Right kidney (tissue), 9 donors: ENCODE measurements at places on chromosomes 4 and X.

GRCh38 chr4:119738901-119739300 is 110.3 kb upstream of the PDE5A start:
- DNase-seq, result no peak

GRCh38 chrX:68644861-68645260 is 2.6 kb upstream of the STARD8 start:
- no peak for DNase-seq

- no peak for DNase-seq
Measured at GRCh38 chrX:38935561-38935960, 134.3 kb downstream of the MID1IP1 start.

GRCh38 chr4:6200011-6200921 is at the start of gene JAKMIP1:
TSS of gene JAKMIP1 (minus strand) at chr4:6200549. CDS start at chr4:6112850, 87,699 bp downstream.
- DNase-seq, result peak; percentile 67

DNA sequence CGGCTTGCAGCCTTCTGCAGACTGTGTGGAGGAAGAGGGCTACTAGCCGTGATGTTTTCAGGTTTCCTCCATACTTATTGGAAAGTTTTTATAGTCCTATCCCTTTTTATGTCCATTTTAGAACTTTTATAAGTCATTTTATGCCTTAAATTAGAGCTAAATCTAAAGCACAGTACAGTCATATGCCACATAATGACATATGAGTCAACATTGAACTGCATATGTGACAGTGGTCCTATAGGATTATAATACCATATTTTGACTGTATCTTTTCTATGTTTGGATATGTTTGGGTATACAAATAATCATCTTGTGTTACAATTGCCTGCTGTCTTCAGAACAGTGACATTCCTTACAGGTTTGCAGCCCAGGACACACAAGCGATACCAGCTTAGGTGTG is 200.2 kb downstream of the SPRY1 start:
- no peak for DNase-seq

GRCh38 chr4:78162821-78163220 is 105.7 kb downstream of the FRAS1 start:
- DNase-seq, result no peak

DNA sequence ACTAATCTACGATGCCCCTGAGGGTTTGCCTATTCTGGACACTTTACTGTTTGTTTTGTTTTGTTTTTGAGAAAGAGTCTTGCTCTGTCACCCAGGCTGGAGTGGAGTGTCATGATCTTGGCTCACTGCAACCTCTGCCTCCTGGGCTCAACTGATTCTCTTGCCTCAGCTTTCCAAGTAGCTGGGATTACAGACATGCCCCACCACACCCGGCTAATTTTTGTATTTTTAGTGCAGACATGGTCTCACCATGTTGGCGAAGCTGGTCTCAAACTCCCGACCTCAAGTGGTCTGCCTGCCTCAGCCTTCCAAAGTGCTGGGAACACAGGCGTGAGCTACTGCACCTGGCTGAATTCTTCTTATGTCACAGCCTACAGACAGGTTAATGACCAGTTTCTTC is 70.7 kb downstream of the MFAP3L start:
- DNase-seq, result no peak

DNA sequence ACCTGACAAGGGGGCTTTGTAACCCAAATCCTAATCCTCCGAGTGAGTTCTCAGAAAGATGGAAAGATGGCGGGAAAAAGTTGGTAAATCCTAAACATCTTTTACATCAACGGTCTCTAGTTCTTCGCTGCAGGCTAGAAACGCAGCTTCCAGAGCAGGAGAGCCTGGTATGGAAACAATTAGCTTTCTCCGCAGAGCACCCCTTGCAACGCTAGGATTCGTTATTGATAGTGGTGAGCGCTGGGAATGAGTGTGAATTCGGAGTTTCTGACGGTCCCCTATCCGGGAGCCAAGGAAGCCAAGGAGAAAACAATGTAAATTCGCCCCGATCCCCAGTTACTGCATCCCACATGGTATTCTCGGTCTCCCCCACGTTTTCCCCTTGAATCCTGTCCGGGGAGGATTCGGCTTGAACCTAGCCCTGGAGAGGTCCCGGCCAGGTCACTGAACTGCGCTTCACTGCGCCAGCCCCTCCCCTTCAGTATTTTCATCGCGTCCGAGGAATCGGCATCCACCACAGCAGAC is 4.7 kb upstream of the NEUROG2 start:
- no peak for DNase-seq

DNA sequence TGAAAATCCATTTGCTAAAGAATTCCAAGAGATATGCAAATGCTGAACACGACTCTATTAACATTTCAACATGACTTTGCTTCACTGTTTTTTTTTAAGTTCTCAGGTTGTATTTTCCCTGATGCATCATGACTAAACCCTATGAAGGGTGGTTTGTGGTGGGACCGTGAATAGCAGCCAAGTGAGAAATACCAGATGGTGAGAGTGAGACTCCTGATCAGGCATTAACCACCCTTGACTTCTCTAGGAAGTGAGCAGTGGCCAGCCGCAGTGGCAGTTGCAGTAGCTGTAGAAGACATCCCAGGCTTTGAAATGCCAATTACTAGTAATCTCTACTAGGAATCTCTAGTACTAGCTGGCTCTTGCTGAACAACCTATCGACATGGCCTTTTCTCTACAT is 383.4 kb downstream of the FAM133A start:
- DNase-seq, result no peak

- DNase-seq, result no peak
Measured at GRCh38 chr4:2070421-2071251, 11.5 kb downstream of the NAT8L start.

DNA sequence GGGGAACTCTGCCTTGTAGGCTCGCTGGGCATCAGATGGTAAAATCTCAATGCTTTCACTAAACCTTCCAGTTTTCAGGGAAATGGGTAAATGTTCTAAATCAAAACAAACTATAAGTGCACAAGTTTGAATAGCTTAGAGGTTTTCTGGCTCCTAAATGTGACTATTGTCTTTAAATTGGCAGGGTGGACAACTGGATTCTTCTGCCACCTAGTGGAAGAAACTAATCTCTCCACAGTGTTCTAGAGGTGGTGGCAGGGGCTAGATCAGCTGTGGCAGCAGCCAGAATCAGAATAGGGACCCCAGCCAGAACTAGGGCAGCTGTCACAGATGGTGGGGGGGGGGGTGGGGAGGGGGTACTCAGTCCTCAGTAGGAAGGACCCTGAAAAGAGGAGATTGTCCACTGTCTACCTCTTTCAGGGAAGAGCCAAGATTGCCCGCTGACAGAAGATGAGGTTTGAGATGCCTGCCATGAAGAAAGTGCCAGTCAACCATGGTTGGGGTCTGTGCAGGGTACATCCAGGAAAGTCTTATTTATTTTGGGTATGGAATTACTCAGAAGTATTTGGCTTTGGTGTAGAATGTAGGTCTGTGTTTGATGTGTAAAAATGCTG is 201.4 kb downstream of the CCNG2 start:
- no peak for DNase-seq

DNA sequence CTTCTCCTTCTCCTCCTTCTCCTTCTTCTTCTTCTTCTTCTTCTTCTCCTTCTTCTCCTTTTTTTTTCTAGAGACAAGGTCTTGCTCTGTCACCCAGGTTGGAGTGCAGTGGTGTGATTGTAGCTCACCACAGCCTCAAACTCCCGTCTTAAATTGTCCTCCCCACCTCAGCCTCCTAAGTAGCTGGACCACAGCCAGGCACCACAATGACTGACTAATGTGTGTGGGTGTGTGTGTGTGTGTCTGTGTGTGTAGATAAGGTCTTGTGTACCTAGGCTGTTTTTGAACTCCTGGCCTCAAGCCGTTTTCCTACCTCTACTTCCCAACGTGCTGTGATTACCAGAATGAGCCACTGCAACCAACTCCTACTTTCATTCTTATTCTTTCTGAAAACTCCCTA is 390.9 kb downstream of the ADAM29 start:
- DNase-seq, result no peak

- DNase-seq, result no peak
Measured at GRCh38 chrX:141934059-141934641, 30.5 kb downstream of the MAGEC1 start.

DNA sequence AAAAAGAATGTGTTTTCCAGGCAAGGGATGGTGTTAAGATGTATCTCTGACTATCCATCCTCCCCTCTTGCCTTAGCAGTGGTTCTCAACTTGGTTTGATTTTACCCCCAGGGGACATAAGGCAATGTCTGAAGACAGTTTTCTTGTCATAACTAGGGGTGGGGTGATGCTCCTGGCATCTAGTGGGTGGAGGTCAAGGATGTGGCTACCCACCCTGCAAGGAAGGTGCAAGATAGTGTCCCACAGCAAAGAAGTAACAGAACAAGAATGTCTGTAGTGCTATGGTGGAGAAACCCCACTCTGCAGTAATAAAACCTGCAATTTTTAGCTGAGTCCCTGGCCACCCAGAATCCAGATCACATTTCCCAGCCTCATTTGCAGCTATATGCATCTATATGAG is 81.2 kb upstream of the TBL1X start:
- no peak for DNase-seq

GRCh38 chrX:13651150-13651549 is 1.8 kb upstream of the TCEANC start:
- no peak for DNase-seq

GRCh38 chrX:154529206-154529612 is 13.2 kb upstream of the FAM3A start:
- no peak for DNase-seq

GRCh38 chr4:108417923-108418322 is 202.5 kb upstream of the RPL34 start:
- no peak for DNase-seq

DNA sequence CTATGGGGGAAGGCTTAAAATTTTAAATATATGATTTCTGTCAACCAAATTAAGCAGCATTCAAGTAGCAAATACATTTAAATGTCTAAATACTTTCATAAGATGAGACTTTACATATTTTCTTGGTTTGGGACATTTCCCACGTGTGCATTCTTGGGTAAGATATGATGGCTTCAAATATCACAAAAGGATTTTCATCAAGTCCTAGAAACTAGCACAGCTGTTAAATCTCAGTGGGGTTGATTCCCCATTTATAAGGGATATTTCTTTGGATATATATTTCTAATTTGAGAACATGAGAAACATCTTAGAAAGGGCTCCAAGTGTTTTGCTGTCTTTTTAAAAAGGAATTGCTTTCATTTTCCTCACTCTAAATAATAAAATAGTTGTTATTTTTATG is 90.2 kb downstream of the P2RY10 start:
- DNase-seq, result no peak

DNA sequence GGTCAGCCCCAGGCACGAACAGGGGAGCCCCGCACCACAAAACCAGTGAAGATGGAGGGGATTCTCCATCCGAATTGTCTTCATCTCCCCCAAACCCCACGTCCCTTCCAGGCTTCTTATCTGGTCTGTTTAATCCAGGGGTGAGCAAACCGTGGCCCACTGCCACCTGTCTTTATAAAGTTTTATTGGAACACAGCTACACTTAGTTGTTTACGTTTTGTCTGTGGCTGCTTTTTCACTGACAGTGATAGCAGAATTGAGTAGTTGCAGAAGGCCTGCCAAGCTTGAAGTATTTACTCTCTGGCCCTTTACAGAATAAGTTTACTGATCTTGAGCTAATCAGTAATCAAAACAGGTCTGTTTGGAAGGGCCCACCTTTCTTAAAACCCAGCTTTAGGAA is 324.0 kb downstream of the ARHGAP10 start:
- no peak for DNase-seq

- no peak for DNase-seq
Measured at GRCh38 chrX:132624466-132624865, 135.6 kb upstream of the MBNL3 start.

GRCh38 chr4:72706684-72707083 is 137.7 kb upstream of the ADAMTS3 start:
- DNase-seq, result no peak

- DNase-seq, result no peak
Measured at GRCh38 chr4:17875402-17876070, 64.8 kb downstream of the NCAPG start.
